ENCODE measurements at places on chromosomes 3 and 15.

GRCh38 chr3:101643861-101644613 is 32.9 kb downstream of the ZBTB11 start:
- DNase-seq, result peak; percentile 69
- H3K36me3 ChIP-seq, result peaks cover 7% of the 10 kb centered on the region
- no peaks in the 10 kb centered on the region for H3K27me3 ChIP-seq

- no peaks in the 10 kb centered on the region for H3K27me3 ChIP-seq
- no peak overlapping the region for H3K4me3 ChIP-seq
- H3K4me1 ChIP-seq, result peaks cover 20% of the 10 kb centered on the region
- DNase-seq, result no peak
- H3K27ac ChIP-seq, result no peak overlapping the region
These were observed 121.3 kb downstream of the CD47 start for GRCh38 chr3:107969525-107969924.

- H3K27ac ChIP-seq, result no peak overlapping the region
- H3K4me1 ChIP-seq, result peaks cover 28% of the 10 kb centered on the region
- no peaks in the 10 kb centered on the region for H3K27me3 ChIP-seq
These were observed 19.7 kb downstream of the ABHD2 start for GRCh38 chr15:89107984-89108383.

- no peaks in the 10 kb centered on the region for H3K36me3 ChIP-seq
- H3K4me3 ChIP-seq, result no peak overlapping the region
- no peaks in the 10 kb centered on the region for H3K27me3 ChIP-seq
- no peak for DNase-seq
- no peak overlapping the region for H3K27ac ChIP-seq
These were observed 72.1 kb downstream of the TIGIT start for GRCh38 chr3:114365909-114366308.

DNA sequence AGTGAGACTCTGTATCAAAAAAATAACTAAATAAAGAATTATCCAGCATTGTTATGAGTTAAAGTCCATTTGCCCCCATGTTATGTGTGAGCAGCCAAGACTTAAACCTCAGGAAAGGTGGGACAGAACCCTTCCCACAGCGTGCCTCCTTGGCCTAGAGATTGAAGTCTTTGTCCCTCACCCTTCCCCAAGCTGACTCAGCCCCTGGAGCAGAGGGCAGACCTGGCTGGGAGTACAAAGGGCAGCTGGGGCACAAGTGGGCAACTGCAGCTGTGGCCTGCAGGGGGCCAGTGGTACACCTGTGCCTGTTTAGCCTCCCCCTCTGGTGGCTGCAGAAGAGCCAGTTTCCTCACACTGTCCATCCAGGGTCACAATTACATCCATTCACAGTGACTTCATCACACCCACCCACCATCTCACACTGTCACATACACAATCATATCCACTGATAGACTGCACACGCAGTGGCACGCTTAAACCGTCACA is 940 bp upstream of the ACY1 start:
- H3K27me3 ChIP-seq, result no peaks in the 10 kb centered on the region
- H3K4me1 ChIP-seq, result peaks cover 30% of the 10 kb centered on the region
- H3K27ac ChIP-seq, result peak overlapping the region; percentile 91
- peak overlapping the region; percentile 95 for H3K4me3 ChIP-seq
- DNase-seq, result peak; percentile 53

DNA sequence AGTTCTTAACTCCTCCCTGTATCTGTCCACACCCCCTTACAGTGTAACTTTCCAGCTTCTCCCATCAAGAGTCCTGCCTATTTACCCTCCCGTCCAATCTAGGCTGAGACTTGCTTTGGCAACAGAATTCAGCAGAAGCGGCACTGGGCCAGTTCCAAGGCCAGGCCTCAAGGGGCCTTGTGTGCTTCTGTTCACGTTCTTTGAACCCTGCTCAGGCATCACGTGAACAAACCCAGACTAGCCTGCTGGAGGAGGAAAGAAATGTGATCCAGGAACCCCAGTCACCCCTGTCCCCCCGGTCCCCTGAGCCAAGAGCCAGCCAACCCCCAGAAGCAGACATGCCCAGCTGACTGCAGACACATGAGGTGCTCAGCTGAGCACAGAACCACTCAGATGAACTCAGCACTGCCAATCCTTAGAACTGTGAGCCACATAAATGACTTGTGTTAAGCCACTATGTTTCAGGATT is 76.1 kb upstream of the DCLK3 start:
- no peaks in the 10 kb centered on the region for H3K27me3 ChIP-seq
- DNase-seq, result no peak
- no peak overlapping the region for H3K4me3 ChIP-seq
- no peak overlapping the region for H3K27ac ChIP-seq
- H3K36me3 ChIP-seq, result peaks cover 23% of the 10 kb centered on the region
